CD4-positive, alpha-beta T cell treated with Interferon alpha-2 for 1 hour (primary cell): ENCODE measurements at places on chromosomes 13 and 19.

DNA sequence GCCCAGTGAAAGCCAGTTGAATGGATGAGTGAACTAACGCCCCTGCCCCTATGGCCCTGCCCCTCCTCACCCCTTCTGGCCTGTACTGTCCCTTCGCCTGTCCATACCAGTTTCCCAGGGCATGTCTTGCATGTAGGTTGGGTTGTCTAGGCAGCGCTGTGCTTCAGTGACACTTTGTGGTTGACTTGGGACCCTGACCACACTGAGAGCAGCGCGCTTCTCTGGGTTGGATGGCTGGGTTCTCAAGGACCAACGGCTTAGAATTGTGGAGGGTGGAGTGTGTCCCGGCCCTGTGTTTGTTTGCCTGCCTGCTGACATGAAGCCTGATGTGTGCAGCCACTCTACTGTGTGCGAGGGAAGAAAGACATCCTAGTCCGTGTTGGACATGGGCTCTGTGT is 15.8 kb downstream of the GATAD2A start:
- DNase-seq = no peak

DNA sequence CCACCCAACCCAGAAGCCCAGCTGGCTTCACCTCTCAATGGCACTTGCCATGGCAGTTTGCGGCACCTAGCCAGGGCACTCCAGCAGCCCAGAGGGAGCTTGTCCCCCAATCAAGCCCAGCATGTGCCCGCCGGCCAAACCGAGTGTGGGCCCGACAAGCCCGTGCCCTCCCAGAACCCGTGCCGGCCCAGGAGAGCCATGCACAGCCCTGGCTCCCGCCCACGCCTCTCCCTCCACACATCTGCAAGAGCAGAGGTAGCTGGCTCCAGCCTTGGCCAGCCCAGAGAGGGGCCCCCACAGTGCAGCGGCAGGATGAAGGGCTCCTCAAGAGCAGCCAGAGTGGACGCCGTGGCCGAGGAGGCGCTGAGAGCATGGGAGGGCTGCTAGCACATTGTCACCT is 2278.0 kb upstream of the PCDH20 start:
- no peak for DNase-seq

- DNase-seq = no peak
Observed at GRCh38 chr19:16623576-16623975, 4.4 kb downstream of the MED26 start.

GRCh38 chr19:16470541-16470910 is 1.2 kb downstream of the EPS15L1 start:
- no peak for DNase-seq

DNA sequence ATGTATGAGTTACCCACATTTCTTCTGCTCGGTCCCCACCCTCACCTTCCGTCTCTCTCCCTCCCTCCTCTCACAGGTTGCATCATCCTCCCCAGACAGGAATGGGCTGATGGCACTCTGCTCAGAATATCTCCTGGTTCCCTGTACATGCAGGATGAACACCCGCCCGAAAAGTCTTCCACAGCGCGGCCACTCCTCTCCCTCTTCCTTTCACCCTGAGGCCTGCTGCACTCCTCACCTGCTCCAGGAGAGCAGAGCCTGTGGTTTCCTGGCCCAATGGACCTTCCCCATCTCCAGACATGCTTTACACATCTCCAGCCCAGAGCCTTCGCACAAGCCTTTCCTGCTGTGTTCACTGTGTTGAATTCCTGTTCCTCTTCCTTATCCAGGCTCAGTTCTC is 40.9 kb downstream of the GSX1 start:
- DNase-seq = no peak

DNA sequence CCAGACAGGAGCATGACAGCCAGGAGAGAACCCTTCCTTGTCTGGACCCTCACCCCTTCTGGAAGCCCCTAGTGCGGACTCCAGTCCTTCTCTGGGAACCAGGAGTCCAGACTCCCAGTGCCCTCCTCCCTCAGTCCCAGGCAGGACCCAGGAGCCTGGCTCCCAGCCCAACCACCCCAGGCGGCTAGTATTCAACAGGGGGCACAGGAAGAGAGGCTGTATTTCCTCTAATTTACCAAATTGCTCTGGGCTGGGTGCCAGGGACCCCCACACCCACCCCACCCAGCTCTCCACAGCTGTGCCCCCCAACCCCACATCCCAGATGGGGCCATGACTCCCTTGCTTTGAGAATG is 3.3 kb downstream of the GRIN2D start:
- DNase-seq = no peak

GRCh38 chr13:74476365-74476764 is 342.2 kb upstream of the KLF12 start:
- DNase-seq = no peak

GRCh38 chr19:12607631-12608030 is 3.0 kb downstream of the ZNF490 start:
- DNase-seq = no peak
